ENCODE measurements at places on chromosomes 3 and 15.

DNA sequence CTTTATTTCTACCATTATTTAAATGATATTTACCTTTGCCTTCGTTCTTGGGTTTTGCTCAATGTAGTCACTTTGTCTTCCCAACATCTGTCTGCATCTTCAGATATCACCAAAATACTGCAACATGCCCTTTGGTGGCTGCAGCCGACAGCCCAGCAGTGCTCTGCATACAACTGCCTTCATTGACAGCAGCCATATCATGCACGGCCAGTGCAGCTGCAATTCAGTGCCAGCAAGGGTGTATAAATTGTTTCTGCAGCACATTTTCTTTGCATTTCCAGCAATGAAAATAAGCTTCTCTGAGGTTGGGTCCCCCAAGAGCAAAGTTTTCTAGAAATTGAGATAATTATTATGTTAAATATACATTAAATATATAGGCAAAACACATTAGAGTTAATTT is 6.0 kb upstream of the PLSCR5 start:
- no peak for DNase-seq

DNA sequence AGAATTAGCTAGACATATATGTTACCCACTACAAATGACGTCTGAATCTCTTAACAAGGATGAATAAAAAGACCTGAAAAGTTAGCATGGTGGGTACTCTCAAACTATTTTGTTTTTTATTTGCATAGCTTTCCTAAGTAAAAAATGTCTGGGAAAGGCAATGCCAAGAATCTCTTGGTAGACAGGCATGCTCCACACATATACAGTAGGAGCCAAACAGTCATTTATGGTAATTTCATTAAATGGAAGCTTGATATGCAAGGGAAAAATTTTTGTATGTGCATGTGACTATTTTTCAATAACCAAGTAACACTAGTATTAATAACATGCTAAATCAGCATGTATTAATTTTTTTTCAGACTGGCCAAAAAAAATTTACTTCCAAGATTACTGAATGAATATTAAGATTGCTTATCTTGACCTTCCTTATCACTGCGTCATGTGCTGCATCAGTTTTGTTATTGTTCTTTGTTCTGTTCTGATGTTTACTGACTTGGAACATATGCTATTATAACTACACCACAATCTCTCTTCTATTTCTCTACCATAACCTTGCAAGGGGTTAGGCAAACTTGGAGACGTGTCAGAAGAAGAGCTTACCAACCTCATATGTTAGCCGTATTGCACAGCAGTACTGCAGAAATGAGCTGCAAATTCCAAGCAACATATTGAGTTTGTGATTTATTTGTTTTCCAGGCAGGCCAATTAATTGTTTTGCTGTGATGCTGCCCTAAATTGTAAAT is 255.3 kb downstream of the RBMS3 start:
- no peak for DNase-seq

- DNase-seq: no peak
Measured at GRCh38 chr3:10706156-10706739, 109.8 kb upstream of the SLC6A11 start.

GRCh38 chr3:183862610-183863009 is 22.1 kb downstream of the PARL start:
- no peak for DNase-seq

DNA sequence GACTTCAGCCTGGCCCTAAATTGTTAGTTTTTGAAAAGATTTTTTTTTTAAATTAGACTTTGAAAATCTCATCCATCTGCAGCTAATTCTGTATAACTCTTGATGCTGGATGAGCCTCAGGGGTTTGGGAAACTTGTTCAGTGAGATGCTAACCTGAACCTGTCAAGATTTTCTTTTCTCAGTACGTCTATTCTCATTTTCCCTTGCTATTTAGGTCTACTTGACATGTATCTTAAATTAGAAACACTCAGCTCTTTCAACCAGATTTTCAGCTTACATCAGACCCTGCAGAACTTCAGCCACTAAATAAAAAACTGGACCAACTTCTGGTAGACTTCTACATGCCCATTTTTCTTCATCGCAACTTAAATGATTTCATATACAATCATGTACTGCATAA is 61.4 kb downstream of the MFSD1 start:
- DNase-seq: no peak

DNA sequence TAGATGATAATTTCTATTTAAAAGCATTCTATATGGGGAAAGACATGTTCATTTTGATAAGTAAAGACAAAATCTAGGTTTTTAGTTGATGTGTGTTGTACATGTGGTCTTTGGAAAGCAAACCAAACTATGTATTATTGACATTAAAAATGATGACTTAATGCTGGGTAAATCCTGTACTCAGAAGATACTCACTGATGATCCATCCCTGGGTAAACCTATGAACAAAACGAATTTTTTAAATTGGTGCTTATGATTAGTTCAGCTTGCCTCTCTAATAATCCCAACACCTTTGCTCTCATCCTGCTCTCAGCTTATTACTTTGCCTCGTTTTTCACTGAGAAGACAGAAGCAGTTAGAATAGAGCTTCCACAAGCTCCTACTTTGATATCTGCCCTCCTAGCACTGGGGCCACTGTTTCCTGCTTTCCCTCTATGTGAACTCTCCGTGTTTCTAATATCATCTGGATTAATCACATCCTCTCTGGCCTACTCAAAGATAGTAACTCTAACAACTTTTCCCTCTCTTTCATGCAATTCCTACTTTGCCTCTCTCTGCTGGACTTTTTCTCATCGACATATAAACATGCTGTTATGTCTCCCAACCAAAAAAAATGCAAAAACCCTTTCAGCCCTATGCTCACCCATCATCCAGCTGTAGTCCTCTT is 29.3 kb downstream of the RARRES1 start:
- no peak for DNase-seq

GRCh38 chr3:195187609-195188425 is 83.1 kb downstream of the XXYLT1 start:
- no peak for DNase-seq

GRCh38 chr3:42520336-42520735 is 17.9 kb downstream of the VIPR1 start:
- no peak for DNase-seq

GRCh38 chr15:20106026-20106425 is 435.6 kb downstream of the GOLGA6L6 start:
- peak; percentile 1 for DNase-seq

DNA sequence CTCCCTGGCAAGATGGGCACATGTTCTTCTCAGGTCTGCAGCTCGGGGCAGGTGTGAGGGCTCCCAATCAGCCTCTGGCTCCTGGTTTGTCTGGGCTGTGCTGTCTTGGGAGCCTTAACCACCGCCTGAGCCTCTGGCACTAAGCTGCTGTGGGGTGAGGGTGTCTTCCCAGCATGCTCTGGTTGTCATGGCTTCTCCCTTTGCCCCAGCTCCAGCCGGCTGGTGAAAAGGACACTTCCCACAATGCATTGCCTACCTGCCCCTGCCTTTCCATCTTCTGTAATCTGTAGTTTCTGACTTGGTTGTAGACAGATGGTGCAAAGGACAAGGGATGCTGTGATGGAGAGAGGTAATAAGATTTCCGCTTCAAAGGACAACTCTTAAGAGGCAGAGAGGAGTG is 295.3 kb downstream of the TLE3 start:
- no peak for DNase-seq

GRCh38 chr3:20984594-20985205 is 766.3 kb downstream of the ZNF385D start:
- no peak for DNase-seq

- DNase-seq: no peak
Measured at GRCh38 chr3:50271314-50271936, 2.5 kb downstream of the SEMA3B start.

Data from CD4-positive, alpha-beta T cell treated with Interleukin-6 for 4 hours (primary cell).